Fibroblast of lung (primary cell): ENCODE measurements at places on chromosomes 3 and 15. TPM values are rescaled to one million over a fixed set of nuclear protein-coding genes. Genes with fewer than 3 reads are reported as not detected.

The MORC1 gene
- not detected in 2 replicates for total RNA-seq

The IL17RB gene
- 0.26 and 0.33 TPM in 2 replicates for total RNA-seq

The LINGO1 gene
- not detected in 2 replicates for total RNA-seq

The ANKUB1 gene
- not detected in 2 replicates for total RNA-seq

The LXN gene
- 168 and 495 TPM in 2 replicates for total RNA-seq

The OXTR gene
- 0.26 and 3.6 TPM in 2 replicates for total RNA-seq

The PLOD2 gene
- 85.8 and 114 TPM in 2 replicates for total RNA-seq

The AMOTL2 gene
- 58.6 and 74.6 TPM in 2 replicates for total RNA-seq

The COLQ gene
- total RNA-seq, result 0.26 and 0.33 TPM in 2 replicates

The PLCB2 gene
- under 0.01 TPM in 2 replicates for total RNA-seq

The PRICKLE2 gene
- total RNA-seq, result 25.9 and 29.4 TPM in 2 replicates

The AP3S2 gene
- 49.1 and 69.5 TPM in 2 replicates for total RNA-seq

The TM4SF4 gene
- total RNA-seq, result 0.26 and 1.7 TPM in 2 replicates

The CIB1 gene
- 17.7 and 27.7 TPM in 2 replicates for total RNA-seq

The CPN2 gene
- not detected in 2 replicates for total RNA-seq

The TIMP4 gene
- total RNA-seq, result 9.8 and 12.6 TPM in 2 replicates

The SEC61A1 gene
- 228 and 398 TPM in 2 replicates for total RNA-seq

The FBXO40 gene
- total RNA-seq, result not detected in 2 replicates

The ADAMTS17 gene
- total RNA-seq, result under 0.01 and 0.17 TPM in 2 replicates

The STRIT1 gene
- not detected in 2 replicates for total RNA-seq

The VPS18 gene
- total RNA-seq, result 33.4 and 36.7 TPM in 2 replicates

The WHAMM gene
- 4.9 and 5.6 TPM in 2 replicates for total RNA-seq

The NECTIN3 gene
- total RNA-seq, result 45.2 and 58.1 TPM in 2 replicates

The LRTM1 gene
- not detected in 2 replicates for total RNA-seq

The GOLGA8G gene
- not detected in 2 replicates for total RNA-seq

The CKMT1B gene
- total RNA-seq, result not detected in 2 replicates

The EXD1 gene
- total RNA-seq, result 0.17 TPM in 1 of 2 replicates, not detected in the other

The TNNC1 gene
- total RNA-seq, result 0.33 and 0.51 TPM in 2 replicates

The SV2B gene
- total RNA-seq, result under 0.01 and 0.26 TPM in 2 replicates

The MAN2A2 gene
- 18.2 and 36.0 TPM in 2 replicates for total RNA-seq

The SYNPR gene
- total RNA-seq, result not detected in 2 replicates

The BCHE gene
- total RNA-seq, result 29.0 and 34.7 TPM in 2 replicates

The MYRIP gene
- under 0.01 TPM in 1 of 2 replicates, not detected in the other for total RNA-seq

The DPPA2 gene
- not detected in 2 replicates for total RNA-seq

The RBMS3 gene
- total RNA-seq, result 58.6 and 68.4 TPM in 2 replicates

The IQCF5 gene
- total RNA-seq, result not detected in 2 replicates

The SPTBN5 gene
- 0.26 and 0.66 TPM in 2 replicates for total RNA-seq

The ZCWPW2 gene
- total RNA-seq, result 1.0 and 1.7 TPM in 2 replicates

The LEKR1 gene
- 0.26 and 1.3 TPM in 2 replicates for total RNA-seq

The P4HTM gene
- 33.4 and 46.7 TPM in 2 replicates for total RNA-seq

The CCDC191 gene
- 1.8 and 3.3 TPM in 2 replicates for total RNA-seq

The ZNF80 gene
- not detected in 2 replicates for total RNA-seq

The ZNF774 gene
- 1.3 and 1.8 TPM in 2 replicates for total RNA-seq

The STXBP5L gene
- not detected in 2 replicates for total RNA-seq

The MUC4 gene
- not detected in 2 replicates for total RNA-seq

The FETUB gene
- total RNA-seq, result not detected in 2 replicates
